IPS DF 19.7 (cell line): ENCODE measurements at places on chromosomes 2 and 18.

DNA sequence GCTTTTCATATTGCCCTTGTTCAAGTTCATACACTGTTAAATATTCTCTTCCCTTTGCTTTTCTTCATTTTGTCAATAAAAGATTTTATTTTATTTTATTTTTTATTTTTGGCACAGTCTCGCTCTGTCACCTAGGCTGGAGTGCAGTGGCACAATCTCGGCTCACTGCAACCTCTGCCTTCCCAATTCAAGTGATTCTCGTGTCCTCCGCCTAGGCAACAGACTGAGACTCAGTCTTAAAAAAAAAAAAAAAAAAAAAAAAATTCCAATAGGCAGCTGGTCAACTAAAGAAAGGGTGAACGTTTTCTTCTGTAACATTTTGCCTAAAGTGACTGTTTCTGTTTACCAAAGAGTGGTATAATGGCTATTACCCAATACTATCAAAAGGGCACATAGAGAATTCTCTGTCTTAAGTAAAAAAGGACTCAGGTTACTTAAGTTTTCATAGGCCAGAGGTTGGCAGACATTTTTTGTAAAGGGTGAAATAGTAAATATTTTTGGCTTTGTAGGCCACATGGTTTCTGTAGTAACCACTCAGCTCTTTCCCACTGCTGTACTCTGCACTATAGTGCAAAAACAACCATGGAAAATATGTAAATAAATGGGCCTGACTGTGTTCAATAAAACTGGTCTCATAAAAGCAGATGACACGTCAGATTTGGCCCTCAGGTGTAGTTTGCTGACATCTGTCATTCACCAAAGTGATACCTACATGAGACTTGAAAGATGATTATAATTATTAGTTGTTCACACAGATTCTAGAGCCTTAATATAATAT lies 113.4 kb downstream of the MIB1 start:
- no peak for DNase-seq

DNA sequence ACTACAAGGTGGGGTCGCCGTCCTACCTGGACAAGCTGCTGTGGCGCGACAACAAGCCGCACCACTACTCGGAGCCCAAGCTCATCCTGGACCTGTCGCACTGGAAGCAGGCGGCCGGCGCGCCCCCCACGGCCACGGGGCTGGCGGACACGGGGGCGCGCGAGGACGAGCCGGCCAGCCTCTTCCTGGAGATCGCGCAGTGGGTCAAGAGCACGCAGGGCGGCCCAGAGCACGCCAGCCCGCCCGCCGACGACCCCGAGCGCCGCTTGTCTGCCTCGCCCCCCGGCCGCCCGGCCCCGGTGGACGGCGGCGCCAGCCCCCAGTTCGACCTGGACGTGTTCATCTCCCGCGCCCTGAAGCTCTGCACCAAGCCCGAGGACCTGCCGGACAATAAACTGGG lies 90.4 kb downstream of the MRO start:
- no peak for DNase-seq

GRCh38 chr2:3159782-3160545 lies 217.7 kb downstream of the EIPR1 start:
- no peak for DNase-seq

DNA sequence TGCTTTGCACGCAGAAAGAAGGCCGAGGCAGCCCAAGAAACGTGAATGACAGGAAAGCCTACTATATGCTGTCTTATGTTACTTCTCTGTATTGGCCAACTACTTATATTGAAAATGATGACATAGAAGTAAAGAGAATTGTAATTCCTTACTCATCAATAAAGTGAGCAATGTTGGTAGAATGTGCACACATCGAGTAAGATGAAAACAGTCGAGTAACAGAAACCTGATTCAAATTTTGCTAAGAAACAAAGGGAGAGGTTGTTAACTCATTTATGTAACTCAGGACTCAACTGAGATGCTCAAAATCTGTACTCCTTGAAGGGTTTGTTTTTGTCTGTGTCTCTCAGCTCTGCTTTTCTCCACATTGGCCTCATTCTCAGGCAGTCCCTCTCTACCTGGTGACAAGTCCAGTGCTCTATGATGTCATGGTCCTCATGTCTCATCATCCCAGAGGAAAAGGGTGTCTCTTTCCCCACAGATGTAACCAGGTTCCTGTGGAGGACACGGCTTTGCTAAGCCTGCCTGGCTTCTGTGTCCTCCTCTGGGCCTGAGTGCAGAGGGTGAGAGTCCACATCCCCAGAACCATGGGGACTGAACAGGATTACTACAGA lies 30.3 kb upstream of the CCDC93 start:
- no peak for DNase-seq

DNA sequence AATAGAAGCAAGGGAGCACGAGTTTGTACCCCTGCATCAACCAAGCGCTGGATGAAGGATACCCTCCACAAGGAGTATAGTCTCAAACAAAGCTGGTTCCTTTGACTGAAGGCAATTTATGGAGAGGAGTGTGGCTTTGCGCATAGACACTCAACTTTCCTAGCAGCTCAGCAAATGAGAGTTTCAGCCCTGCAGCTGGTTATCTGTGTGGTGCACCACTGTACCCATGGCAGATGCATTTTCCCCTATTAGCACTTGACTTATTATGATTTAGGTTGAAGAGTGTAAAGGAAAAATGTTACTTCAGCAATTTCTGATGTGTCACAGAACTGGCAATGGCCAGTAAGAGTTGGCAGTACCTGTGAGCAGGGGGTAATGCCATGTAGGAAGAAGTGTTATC lies 440.1 kb upstream of the LINC00305 start:
- no peak for DNase-seq
